KBM-7 (cell line): ENCODE measurements at places on chromosomes 5 and 9.

DNA sequence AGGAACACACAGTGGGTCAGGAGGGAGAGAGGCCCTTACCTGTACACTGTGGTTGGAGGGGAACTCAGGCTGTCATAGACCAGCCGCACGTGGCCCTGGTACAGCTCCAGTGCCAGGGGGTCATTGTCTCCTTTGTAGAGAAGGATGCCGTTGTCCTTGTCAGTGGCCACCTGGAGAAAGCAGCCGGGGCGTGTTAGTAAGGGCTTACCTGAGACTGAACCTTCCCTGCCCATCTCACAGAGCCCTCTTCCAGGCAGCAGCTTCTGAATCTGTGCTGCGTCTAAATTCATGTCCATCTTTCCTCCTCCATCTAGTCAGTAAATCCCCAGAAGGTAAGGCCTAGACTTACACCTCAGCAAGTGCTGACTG is 104.7 kb upstream of the PANK3 start:
- no peak for DNase-seq

DNA sequence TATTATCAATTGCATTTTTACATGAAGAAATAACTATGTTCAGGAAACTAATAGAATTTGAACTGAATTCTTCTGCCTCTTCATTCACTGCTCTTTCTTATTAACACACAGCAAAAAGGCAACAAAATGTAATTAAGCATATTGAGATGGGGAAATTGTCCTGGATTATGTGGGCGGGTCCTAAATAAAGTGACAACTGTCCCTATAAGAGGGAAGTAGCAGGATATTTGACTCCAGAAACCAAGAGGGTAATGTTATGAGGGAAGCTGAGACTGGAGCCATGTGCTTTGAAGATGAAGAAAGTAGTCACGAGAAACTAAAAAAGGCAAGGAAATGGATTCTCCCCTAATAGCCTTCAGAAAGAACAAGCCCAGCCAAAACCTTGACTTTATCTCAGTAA is 311.2 kb upstream of the PIK3R1 start:
- no peak for DNase-seq

GRCh38 chr9:80072451-80072850 is 500.7 kb downstream of the TLE4 start:
- no peak for DNase-seq

DNA sequence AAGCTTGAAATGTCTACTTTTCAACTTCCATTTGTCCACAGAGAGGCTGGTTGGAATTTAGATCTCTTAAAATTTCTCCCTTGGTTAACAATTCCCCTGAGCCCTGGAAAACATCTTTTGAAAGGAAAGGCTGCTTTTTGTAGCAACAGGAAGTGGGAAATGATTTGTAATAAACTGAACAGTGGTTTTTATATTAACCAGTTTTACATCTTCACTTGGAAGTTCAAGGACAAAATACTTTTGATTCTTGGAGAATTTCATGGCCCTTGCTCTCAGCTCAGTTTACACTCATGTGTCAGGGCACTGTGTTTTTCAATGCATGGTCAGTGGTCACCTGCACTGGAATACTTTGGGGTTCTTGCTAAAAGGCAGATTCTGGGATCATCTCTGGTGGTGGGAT is 9.9 kb downstream of the MLANA start:
- DNase-seq: no peak

GRCh38 chr5:93070938-93071337 is 510.1 kb downstream of the NR2F1-AS1 start:
- DNase-seq: no peak

- DNase-seq: peak; percentile 85
Measured at GRCh38 chr5:132180134-132180745, 47.4 kb downstream of the P4HA2 start.

- DNase-seq: peak; percentile 10
Measured at GRCh38 chr9:25350011-25350410, 328.2 kb downstream of the TUSC1 start.

- no peak for DNase-seq
Measured at GRCh38 chr5:121915765-121916164, 46.0 kb upstream of the SRFBP1 start.

- no peak for DNase-seq
Measured at GRCh38 chr5:171953860-171954701, 52.4 kb downstream of the FBXW11 start.

DNA sequence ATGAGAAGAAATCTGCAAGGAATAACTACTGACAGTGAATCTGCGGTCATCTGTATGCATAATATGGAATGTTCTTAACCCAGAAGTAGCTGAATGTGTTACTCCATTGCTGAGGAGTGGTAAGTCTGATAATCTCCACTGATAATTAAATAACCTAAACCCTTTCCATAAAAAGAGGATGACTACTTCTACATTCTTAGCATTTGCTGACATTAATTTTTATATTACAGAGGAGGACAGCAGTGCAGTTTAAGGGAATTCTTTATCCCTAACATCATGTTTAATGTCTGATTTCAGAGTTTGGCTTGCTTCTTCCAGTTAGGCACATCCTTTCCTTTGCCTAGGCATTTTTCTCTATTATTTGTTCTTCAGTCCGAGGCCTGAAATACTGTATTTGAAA is 52.2 kb downstream of the CDC42SE2 start:
- DNase-seq: no peak
